SK-N-DZ (cell line): ENCODE measurements at places on chromosomes 16 and 17.

- DNase-seq = no peak
These were observed 81.8 kb downstream of the SPACA3 start for GRCh38 chr17:33073416-33073815.

GRCh38 chr17:64120159-64120810 is 9.7 kb downstream of the ERN1 start:
- DNase-seq = no peak

- peak; percentile 25 for DNase-seq
These were observed 183.6 kb downstream of the MYO1D start for GRCh38 chr17:32693194-32693897.

- DNase-seq = no peak
These were observed 161.3 kb downstream of the RPTOR start for GRCh38 chr17:80705988-80706387.

GRCh38 chr16:87657621-87658192 is 55.4 kb downstream of the JPH3 start:
- peak; percentile 61 for DNase-seq

DNA sequence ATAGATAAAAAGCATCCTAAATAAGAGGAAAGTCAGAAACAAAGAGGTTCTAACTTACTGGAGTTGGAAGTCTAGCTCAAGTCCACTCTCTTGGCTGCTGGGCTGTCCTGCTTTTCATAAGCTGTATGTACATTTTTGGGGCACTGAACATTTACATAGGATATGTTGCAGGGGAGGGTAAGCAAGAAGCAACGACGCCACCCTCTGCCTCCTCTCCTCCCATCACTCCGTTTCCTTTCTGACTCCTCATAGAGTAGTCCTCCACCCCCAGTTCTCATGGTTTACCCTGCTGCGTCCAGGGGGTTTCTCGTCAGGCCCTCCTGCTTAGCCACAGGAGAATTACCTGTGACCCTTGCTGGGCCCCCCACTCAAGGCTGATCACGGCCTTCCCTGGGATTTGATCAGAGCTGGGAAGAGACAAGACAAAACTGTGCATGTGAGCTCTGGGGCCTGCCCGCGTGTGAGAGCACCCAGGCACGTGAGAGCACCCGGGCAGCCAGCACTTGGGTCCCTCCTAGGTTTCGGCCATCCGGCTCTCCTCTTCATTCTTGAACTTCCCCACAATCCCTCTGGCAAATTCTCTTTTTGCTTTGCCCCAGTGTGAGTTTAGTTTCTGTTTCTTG is 37.1 kb downstream of the TMEM11 start:
- DNase-seq = no peak

GRCh38 chr16:1300664-1301476 is 8.6 kb upstream of the UBE2I start:
- DNase-seq = peak; percentile 57

DNA sequence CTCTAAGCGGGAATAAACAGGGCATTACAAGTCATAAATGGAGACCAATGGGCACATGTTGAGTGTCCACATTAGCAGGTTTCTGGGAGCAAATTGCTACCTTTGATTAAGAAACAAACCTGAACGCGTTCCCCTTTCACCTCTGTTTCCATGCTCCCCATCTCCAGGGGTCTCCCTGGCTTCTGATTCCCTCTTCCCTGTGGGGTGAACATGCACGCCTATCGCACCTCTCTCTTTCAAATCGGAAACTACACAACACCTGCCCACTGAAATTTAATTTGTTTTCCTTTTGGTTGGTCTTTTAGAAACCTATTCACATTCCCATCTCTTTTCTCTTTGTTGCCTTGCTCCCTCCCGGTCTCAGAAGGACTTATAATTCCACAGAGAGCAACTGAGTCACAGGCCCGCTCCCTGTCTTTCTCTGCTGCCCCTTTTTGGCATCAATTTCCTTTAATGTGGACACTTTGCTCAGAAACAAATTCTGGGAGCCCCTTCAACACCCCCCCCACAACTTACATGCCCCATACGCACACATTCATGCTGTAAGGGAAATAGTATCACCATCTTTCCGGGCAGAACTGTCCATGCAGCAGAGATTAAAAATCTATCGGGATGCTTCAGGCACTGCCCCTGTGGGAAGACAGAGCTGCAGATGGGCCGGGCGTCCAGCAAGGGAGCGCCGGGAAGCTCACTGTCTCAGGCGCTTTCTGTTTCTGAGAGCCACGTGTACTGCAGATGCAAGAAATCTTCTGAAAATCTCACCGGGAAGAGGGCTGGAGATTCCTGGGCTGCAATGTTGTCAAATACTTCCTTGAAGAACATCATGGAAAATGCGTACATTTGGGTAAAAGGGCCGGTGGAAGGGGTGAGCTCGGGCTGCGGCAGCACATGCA is 7.2 kb upstream of the FOXF1 start:
- no peak for DNase-seq

GRCh38 chr16:55433030-55433429 is 46.0 kb upstream of the MMP2 start:
- DNase-seq = no peak

DNA sequence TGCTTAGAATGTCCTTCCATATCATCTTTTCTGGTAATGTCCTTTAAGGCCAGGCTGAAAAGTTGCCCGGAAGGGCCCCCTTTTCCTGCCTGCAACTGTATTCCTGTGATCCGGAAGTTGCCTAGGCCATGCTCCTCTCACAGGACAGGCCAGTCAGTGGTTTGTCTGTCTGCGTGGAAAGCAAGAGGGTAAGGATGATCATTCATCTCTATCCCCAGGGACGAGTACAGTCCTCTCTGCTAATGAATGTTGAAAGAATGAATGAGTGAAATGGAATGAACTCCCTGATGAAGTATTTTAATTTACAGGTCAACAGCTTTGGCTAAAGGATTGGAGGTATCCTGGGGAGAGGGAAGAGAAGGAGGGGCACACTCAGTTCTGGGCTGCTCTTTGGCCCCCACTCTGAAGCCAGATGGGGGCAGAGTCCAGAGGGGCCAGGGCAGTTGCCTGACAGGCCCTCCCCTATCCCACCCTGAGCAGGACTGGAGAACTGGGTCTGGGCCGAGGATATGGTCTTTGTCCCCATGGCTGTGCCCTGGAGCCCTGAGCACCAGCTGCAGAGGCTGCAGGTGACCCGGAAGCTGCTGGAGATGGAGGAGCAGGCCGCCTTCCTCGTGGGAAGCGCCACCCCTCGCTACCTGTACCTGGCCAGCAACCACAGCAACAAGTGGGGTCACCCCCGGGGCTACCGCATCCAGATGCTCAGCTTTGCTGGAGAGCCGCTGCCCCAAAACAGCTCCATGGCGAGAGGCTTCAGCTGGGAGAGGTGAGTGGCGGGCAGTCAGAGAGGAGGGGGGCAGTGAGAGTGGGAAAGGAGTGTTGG is 3.2 kb downstream of the AOC3 start:
- DNase-seq = no peak

DNA sequence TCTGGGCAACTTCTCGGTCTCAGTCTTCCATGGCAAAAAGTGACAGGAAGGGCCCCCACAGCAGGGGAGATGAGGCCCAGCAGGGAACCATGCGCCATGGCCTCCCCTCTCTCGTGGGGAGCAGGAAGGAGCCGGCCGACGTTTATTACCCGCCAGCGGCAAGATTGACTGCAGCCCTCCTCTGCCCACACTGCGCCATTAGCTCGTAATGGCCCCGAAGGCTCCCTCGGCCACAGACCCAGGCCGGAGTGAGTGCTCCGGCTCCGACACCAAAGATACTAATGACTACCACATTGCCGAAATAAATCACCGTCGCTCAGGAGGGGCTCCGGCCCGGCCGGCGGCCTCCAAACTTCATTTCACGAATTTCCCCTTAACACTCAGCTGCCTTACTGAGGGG is 226.9 kb downstream of the C16orf78 start:
- DNase-seq = no peak

- peak; percentile 32 for DNase-seq
These were observed 16.6 kb upstream of the INPP5K start for GRCh38 chr17:1532836-1533602.

GRCh38 chr16:2163211-2163881 is 7.8 kb downstream of the TRAF7 start:
- DNase-seq = no peak

DNA sequence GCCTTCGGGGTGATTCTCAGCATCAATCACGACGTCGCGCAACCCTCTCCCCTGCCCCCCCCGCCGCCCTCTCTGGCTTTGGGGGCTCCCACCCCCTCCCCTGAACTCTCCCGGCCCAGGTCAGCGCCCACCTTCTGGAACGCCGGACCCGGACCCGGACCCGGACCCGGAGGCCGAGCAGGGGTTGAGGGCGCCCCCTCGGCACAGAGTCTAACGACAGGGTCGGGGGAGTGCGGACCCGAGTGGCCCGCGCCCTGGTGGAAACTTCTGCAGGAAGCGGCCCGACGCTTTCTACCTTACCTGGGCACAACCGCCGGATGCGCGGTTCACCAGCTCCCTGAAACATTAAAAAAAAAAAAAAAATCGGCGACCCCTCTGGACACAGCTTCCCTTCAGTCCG is 16.2 kb downstream of the SALL1 start:
- DNase-seq = no peak

DNA sequence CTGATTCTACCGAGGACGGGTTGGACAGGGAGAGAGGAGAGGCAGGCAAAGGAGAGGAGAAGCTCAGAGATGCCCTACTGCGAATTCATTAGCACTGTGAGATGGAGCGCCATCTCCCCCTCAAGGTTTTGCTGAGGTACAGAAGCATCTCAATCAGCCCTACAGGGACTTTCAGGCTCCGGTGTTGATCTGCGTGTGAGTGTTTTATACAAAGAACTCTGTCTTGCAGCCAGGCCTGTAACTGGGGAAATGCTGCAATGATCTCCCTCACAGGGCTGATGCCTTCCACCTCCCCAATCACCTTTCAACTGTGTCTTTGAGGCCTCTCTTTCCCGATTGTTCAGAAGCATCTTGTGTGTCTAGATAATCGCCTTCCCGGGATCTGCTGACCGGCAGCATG is 74.8 kb downstream of the IRX6 start:
- DNase-seq = no peak

DNA sequence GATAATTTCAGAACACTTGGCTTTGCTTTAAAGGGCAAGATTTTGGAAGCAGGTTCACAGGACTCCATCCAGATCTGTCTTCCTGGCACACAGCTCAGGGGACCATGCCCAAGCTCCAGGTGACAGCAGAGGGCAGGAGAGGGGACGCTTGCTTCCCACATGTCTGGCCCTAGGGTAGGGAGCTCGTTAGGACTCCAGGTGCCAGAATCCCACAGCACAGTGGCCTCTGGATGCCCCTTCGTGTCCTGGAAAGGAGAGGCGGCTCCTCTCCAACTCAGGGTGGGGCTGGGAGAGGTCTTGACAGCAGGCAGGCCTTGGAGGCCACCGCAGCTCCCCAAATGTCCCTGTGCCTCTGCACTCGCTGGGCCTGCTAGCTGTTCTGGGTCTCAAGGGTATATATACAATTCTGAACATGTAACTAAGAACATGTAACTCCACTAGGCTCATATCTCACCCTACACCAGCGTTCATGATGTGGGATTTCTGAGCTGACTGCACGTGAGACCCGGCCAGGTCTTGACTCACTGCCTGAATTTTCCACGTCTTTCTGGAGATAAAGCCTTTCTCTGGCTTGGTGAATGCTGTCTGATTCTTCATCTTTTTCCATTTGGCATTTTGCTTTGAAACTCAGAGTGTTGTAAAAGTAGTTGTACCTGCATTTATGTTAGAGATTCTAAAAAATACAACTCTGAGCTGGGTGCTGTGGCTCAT is 52.8 kb downstream of the MARCHF10 start:
- DNase-seq = no peak

DNA sequence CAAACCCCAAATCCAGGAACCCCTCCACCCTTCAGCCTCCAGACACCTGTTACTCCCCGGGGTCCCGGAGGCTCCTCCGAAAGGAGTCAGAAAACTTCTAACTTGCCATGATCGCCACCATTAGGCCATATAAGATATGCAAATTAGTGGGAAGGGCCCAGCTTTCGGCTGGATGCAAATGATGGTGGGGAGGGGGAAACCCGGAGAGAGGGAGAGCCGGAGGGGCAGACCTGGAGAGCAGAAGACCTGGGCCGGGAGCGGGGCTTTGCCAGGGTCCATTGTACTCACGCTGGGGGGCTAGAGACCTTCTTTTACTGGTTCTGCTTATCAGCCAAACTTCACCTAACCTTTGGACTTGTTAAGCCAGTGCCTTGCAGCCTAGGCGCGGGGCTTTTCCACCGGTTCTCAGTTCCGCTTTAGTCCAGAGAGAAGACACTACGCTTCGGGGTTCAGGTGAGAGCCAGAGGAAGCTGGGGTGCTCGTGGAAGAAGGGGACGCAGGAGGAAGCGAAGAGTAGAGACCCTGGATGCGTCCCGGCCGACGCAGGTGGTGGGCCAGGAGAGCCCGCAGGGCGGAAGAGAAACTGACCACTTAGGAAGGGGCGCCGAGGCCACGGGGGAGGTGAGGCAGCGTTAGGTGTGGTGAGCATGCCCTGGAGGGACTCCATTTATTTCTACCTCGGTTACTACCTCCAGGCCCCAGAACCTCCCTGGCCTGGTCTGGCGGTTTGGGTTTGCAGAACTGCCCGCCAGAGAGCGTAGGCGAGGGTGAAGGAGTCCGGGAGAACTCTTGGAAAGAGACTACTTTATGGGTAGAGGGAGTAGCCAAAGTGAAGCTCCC is at the start of gene HNF1B:
Gene HNF1B, minus strand, starts transcription at position 99 of the 840 bp plus-strand sequence. CDS start 175 bp downstream, outside the sequence.
- DNase-seq = no peak

DNA sequence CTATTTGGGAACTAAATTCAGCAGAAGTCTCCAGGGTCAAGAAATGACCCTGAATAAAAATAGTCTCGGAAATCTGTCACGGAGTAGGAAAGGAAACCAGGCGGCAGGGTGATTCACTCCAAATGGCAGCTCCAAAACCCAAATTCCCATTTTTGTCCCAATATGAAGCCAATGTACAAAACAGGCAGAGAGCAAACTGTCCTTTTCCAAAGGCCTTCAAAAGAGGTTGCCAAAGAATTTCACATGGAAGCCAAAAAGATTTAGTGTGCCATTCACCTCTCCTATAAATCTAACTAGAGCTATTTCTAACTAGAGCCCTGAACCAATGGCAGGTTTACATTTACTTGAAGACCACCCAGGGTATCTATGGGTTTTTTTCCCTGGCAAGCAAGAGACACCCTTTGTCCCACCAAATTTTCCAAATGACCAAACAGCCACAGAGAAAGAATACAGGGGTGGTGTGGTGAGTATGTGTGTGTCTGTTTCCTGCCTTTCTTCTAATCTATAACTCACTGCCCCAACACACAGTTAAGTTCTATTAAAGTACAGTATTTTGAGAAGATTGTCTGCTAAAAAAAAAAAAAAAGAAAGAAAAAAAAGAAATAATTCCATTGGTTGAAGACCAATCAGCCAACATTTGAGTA is 6.8 kb downstream of the MYO1D start:
- DNase-seq = no peak

DNA sequence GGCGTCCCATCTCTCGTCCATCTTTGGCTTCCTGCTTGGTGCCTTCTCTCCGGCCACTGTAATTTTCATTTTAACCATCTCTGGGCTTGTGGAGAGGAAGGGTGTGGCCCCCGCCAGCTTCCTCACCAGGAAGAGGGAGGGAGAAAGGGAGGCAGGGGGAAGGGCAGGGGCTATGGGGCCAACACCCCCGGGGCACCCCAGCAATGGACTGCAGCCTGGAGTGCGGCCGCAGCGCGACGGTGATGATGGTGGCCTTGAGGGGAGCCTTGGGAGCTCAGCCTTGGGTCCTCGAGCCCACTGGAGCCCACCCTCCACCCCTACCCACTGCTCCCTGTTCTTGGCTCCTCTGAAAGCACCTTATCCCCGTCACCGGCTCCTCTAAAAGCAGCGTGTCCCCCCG is 9.5 kb downstream of the METRNL start:
- DNase-seq = no peak
